ENCODE measurements at places on chromosomes 6 and 20.

DNA sequence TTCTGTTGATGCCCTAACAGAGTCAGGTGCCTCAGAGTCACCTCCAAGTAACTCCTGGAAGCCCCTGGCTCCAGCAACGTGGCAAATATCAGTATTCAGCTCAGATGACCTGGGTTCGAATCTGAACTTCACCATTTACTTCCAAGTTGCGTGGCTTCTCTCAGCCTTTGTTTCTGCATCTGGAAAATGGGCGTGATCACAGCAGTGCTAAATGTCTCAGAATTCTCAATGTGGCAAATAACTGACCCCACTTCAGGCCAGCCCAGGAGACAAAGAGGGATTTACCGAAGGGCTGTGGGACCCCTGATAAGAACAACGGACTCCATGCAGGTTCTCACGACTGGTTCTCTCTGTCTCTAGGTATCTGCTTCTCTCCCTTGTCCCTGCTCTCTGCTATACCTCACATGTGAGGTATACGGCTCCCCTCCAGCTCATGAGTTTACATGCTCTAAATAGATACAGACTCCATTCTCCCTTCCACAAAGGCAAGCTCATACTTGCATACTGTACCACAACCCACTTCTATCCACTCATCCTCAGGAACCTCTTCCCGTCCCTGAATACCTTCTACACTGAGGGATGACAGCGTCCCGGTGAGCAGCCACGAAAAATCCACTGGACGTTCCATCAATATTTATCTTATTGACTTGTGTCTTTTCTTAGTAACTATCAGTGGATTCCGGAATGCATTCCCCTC, 84.1 kb downstream of the SNX5 start:
- DNase-seq = no peak

DNA sequence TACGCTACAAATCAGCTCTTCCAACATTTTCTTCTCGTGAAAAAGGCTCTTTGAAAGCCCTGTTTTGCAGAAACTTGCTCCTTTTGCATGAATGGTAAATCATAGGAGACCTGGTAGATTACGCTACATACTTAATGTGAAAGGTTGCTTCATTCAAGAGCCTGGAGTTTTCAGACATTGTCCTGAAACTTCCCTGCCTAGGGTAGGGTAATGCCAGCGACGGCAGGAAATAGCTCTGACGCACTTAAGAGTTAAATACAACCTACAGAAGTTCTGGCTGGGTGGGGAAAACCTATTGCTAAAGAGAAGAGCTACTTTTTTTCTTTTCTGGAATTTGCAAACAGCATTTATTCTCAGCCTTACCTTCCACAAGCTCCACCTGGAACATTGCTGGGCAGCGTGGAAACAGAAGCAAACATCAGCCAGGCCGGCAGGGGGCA, 144.5 kb downstream of the LPA start:
- no peak for DNase-seq

- no peak for DNase-seq
Observed at GRCh38 chr20:55881204-55881603, 124.1 kb downstream of the CBLN4 start.

- no peak for DNase-seq
Observed at GRCh38 chr6:33143113-33143770, 49.0 kb downstream of the COL11A2 start.

DNA sequence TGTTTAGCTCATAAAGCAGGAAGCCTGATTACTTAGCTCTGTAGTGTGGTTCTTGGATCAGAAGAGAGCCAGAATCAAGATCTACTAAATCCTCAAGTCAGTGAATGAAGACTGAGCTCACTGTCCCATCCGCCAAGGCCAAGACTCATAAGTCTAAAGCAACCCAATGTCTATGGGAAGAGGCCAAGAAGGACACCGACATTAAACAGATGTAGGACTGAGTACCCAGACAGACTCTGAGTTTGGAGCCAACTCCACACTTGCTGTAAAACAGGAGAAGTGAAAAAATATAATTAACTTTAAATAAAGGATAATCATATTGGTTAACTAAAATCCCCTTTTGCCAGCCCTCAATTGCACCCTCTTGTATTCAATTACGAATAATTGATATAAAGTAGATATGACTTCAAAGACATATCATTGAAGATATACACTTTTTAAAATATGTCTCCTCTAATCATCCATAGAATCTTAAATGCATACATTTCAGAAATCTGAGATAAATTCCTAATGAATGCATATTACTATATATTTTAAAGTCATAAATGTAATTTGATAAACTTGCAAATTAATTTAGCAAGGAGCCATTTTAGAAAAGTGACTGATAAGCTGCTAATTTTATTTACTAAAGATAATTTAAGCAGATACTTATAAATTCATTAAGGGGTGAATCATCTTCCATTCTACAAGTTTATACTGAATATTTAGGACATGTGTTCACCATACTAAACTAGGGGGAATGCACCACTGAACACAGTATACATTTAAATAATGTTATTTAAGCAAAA, 617.0 kb upstream of the ARID1B start:
- no peak for DNase-seq
